Foreskin fibroblast (primary cell): ENCODE measurements at places on chromosomes 2 and 18.

GRCh38 chr2:204971206-204971907, 426.1 kb downstream of the PARD3B start:
- DNase-seq = no peak

GRCh38 chr2:241091734-241092445, 10.2 kb downstream of the MTERF4 start:
- DNase-seq = no peak

GRCh38 chr2:60629801-60630385, 76.4 kb upstream of the BCL11A start:
- no peak for DNase-seq

DNA sequence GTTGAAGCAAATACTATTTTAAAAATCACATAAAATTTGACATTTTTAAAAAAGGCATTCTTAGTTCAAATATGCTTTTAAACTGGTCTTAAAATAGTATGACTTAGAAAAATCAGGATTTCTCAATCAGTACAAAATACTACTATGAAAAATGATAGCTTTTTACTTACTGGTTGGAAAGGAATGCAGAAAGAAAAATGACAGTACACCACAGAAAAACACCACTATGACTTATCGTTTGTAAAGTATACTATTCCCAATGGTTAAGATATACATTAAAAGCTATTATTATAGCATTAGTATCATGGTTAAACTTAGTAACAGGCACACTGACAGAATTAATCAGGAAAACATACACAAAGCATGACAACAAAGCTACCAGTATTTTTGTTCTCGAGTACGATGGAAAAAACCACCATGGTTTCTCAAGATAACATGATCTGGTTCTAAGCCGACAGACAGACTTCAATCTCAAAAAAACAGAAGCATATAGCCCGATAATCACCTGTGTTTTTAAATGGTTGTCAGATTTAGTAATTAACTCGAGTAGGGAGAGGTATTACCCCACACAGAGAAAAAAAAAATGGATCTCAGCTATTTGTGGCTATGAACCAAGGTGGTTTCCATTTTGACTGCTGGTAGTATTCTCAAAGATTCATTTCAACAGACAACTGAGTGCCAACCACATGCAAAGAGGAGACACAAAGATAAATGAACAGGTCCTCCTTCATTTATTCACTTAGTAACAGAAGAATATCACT, 39.1 kb downstream of the CUL3 start:
- DNase-seq = peak; percentile 42

- no peak for DNase-seq
These were observed 155.7 kb downstream of the DYM start for GRCh38 chr18:49304751-49305150.

DNA sequence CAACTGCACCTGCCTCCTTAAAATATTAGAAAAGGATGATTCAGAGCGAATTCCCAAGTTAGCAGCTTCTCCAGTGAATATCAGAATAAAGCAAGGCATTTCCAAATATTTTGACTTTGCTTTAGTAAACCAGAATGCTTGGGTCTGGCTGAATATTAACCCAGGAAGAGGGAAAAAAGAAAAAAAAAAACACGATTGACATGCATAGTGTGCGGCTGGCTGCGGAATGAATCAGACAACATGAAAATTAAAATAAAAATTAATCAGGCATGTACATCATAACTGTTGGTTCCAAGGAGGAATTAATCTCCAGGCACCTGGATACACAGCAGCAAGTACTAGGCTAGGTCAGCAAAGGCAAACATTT, 105.8 kb upstream of the NCKAP5 start:
- no peak for DNase-seq

DNA sequence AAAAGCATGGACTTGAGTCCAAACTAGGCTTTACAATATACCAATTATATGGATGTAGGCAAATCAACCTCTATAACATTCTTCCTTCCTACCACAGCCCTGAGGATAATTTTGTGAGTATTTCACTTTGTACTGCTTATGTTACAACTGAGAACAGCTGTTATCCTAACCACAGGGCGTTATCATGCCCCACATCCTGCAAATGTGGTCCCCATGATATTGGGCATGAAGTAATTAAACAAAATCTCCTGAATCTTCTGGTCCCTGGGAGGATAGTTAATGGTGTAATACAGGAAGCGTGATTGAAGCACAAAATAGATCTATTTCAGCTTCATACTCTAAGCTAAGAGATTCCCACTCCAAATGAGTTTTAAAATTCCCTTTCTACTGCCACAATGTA, 223.6 kb downstream of the CDH20 start:
- DNase-seq = no peak

DNA sequence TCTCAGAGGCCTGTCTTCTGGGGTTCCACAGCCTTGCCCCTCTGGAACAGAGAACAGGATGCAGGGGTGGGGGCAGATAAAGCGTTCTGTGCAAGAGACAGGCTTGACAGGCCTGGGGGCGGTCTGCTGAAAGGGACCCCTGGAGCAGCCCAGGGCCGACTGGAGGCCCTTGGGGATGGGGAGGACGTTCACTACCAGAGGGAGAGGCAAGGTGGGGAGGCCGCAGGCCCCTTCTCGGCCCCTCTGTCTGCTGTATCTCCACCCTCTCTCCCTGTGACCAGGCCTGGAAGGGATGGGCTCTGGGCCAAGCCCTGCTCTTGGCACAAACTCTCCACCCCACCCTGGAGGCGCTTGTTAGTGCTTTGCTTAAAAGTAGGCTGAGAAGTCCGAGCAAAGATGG, 27.3 kb upstream of the INHBB start:
- no peak for DNase-seq

GRCh38 chr2:189685540-189686229, 11.2 kb downstream of the ANKAR start:
- DNase-seq = peak; percentile 76

DNA sequence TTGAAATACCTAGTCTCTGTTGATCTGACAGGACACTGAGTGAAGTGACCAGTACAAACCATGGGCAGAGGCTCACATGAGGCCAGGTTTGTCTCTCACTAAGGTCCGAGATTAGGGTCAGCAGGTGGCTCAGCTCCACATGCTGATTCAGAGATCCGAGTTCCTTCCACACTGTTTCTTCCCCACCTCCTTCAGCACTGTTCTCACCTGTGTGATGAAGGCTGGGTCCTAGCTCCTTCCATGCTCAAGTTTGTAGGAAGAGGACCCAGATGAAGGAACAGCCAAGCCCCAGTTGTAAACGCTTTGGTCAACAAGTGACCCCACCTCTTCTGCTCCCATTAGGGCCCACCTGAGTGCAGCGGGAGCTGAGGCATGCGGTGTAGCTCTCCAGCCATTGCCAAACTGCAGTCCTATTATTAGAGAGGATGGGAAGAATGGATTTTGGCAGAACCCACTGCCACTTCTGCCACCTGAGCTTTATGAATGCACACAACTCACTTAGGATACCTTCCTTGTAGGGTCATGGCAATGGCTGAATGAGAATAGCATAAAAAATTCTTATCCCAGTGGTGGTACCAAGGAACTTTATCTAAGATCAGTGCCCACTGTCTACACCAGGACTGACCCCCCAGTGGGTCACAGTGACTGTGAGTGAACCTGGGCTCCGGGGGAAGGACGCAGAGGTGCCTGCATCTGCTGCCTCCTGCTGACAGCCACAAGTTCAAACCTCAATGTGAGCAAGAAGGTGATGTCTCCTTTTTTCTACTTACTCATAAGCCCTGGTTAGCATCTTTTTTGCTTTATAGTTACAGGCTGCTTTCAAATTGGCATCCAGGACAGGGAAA, 324.8 kb upstream of the HS6ST1 start:
- DNase-seq = no peak

DNA sequence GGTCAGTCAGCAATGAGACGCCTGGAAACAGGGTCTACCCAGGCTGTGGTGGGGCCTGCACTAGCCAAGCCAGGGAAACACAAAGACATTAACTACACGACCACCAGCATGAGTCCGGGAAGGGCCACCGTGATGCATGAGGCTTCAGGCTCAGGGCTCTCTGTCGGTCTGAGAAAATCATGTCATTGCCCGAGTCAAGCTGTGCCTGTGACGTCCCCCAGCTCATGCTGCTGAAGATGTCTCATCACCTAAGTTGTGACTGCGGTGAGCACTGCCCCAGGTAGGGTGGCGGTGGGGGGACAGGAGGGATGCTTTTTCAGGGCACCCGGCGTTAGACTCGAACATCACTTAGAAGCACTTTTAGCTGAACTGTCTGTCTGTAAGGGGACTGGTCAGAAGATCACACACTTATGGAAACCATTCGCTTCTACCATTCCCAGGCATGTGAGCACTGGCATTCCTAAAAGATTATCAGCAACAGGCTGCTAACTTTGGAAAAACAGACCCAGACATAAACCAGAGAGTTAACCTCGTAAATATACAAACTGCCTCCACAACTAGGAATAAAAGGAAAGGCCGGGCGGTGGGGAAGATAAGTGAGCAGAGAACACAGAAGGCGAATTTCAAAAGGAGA, 234.5 kb downstream of the HDAC4 start:
- DNase-seq = no peak
